Activated CD4-positive, alpha-beta T cell treated with anti-CD3 and anti-CD28 coated beads, Interleukin-2, amount 50 U/mL, for 48 hours (primary cell): ENCODE measurements at places on chromosomes 4 and X.

GRCh38 chr4:76752861-76753501 lies 145.0 kb downstream of the SOWAHB start:
- DNase-seq: no peak

GRCh38 chr4:173761938-173762337 lies 231.9 kb upstream of the HAND2 start:
- DNase-seq: no peak

GRCh38 chr4:185033950-185034349 lies 15.7 kb downstream of the HELT start:
- DNase-seq: no peak

GRCh38 chrX:2635342-2635741 lies 55.8 kb upstream of the CD99 start:
- no peak for DNase-seq

DNA sequence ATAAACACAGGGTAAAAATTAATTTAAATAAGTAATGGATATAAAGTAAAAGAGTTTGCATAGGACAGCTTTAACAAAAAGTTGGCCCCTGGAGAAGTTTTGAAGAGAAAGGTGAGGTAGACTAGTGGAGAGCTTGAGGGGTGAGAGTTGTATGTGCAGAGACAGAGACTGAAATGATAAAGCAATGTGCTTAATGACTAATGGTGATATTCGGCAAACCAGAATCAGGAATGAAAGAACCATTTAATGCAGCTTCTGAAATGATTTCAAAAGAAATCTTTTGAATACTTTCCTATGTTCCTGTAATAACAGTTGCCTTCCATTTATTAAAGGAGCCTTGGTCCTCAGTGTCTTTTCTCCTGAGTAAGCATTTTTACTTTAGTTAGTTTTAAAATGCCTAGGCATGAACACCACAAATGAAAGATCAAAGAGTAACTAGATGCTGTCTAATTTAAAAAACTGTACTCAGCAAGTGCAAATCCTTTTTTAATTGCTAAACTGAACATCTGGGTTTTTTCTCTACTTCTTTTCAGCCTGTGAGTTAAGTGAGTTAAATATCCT lies 28.5 kb downstream of the CAMK2D start:
- DNase-seq: no peak

DNA sequence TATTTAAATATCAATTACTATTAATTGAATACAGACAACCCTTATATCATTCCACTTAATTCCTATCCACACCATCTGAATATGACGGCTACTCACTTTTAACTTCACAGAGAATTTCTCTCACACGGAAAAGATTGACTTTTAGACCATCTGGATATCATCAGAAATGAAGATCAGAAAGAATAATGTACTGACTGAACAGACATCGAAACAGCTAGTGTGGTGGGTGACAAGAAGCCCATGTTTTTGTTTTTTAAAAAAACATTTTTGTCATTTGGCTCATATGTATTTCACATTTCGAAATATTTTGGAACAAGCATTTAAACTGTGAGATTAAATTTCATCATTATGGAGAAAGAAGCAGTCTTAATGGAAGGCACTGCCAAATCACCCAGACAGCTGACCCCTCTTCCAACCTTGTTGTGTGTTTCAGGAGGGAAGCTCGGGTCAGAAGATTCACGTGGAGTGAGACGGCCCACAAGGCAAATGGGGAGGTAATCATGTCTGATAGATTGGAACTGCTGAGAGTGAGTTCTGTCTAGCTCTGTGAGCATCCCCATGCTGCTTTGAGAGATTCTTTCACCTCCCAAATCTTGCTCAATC lies 204.2 kb upstream of the RASGEF1B start:
- no peak for DNase-seq
